Upper lobe of right lung (tissue), 1 donor: ENCODE measurements at places on chromosomes 2 and 18. TPM values are rescaled to one million over a fixed set of nuclear protein-coding genes. Genes with fewer than 3 reads are reported as not detected.

- no peak for DNase-seq
Measured at GRCh38 chr2:180644709-180645108, 335.7 kb upstream of the UBE2E3 start.

ADNP2 gene
- total RNA-seq, result 14.2 TPM

SERPINB10 gene
- not detected for total RNA-seq

DNA sequence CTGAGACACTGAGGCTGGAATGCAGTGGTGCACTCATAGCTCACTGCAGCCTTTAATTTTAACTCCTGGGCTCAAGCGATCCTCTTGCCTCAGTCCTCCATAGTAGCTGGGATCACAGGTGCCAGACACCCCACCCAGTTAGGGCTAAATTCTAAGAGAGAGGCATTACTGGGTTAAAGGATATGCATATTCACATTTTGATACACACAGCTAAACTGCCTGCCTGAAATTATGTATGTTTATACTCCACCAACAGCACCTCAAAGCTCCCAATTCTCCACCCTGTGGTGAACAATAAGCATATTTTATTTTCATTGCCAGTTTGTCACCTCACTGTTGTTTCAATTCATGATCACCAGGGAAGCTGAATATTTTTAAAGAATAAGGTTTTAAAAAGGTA is 18.7 kb upstream of the MCM6 start:
- no peak for DNase-seq

DNA sequence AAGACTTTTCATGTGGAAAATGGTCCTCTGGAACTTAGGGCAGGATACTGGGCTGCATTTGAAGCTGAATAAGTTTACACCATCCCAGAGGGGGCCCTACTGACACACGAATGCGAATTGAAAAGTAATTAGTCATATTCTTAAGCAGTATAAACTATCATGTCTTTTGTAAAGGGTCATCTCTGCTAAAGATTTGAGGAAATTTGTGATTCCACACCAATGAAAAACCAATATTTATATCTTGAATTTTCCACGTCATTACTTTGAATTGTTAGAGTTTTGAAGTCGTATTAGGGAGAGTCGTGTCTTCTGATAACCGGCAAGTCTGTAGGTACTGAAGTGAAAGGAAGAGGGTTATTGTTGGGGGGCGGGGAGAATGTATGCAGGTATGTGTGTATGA is 4.1 kb upstream of the OTX1 start:
- no peak for DNase-seq

DNA sequence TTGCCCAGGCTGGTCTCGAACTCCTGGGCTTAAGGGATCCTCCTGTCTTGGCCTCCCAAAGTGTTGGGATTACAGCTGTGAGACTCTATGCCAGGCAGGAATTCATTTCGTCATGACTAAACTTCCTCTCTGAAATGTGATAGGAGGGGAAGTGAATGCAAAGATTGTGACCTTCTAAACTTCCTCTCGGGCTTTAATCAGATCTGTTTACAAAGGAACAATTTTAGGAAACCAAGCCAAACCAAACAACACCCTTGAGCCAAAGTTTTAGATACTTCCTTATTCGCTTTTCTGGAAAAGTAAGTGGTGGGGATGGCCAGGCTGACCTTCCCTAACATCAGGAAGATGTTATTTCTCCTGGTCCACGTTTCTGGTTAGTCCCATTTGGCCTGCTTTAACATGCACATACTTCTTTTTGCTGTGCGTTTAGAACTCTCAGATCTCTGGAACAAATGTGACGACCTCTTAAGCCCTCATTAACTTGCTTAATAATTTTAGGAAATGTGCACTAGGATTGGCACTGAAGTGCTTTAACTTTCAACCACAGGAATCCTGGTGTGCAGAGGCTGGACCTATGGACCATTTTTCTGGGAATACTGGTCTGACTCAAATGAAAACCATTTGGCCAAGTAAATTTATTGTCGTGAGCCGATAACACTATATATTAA is 33.2 kb upstream of the YES1 start:
- DNase-seq, result no peak

RGPD8 gene
- total RNA-seq, result 20.0 TPM
